ENCODE measurements at places on chromosomes 13 and 19. TPM values are rescaled to one million over a fixed set of nuclear protein-coding genes. Genes with fewer than 3 reads are reported as not detected.

GRCh38 chr13:54185785-54186184 lies 1157.2 kb downstream of the OLFM4 start:
- no peak for DNase-seq

Gene CYP2A6
- total RNA-seq, result not detected

- DNase-seq, result no peak
Measured at GRCh38 chr13:94309576-94309975, 169.9 kb downstream of the DCT start.

DNA sequence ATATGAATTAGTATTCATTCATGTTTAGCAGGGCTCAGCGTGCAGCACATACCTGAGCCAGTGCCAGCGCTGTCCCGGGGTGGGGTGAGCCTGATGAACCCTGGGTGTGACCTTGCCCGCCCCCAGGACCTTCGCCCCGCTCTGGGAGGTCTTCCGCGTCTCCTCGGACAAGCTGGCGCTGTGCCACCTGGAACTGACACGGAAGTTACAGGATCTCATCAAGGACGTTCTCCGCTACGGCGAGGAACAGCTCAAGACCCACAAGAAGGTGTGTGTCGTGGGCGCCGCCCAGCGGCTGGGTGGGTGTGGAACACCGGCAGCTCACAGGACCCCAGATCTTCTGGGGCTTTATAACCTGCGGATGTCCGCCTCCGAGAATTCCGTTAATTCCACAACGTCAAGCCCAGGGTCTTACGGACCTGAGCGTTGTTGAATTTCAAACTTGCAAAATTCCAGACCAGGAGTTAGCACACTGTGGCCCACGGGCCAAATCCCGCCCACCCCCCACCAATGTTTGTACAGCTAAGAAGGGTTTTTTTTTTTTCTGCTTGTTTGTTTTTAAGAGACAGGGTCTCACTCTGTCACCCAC lies 15.4 kb downstream of the FCHO1 start:
- DNase-seq, result peak; percentile 78

- DNase-seq, result no peak
Measured at GRCh38 chr19:56333506-56333905, 18.9 kb upstream of the ZSCAN5A start.

DNA sequence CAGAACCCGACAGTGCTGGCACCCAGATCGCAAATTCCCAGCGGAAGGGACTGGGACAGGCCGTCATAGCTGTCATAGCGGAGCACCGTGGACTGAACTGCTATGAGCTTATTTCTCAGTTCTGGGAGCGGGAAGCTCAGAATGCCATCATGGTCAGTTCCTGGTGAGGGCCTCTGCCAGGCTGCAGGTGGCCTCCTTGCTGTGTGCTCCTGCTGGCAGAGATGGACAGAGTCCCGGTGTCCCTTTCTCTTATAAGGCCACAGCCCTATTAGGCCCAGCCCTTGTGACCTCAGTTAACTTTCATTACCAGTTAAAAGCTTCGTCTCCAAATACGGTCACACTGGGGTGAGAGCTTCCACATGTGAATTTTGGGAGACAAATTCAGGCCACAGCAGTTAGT lies 4.6 kb downstream of the ZNF444 start:
- no peak for DNase-seq

Gene FCER2
- total RNA-seq, result not detected

Gene ZNF546
- 2.3 TPM for total RNA-seq

Gene TUBA3C
- total RNA-seq, result not detected

DNA sequence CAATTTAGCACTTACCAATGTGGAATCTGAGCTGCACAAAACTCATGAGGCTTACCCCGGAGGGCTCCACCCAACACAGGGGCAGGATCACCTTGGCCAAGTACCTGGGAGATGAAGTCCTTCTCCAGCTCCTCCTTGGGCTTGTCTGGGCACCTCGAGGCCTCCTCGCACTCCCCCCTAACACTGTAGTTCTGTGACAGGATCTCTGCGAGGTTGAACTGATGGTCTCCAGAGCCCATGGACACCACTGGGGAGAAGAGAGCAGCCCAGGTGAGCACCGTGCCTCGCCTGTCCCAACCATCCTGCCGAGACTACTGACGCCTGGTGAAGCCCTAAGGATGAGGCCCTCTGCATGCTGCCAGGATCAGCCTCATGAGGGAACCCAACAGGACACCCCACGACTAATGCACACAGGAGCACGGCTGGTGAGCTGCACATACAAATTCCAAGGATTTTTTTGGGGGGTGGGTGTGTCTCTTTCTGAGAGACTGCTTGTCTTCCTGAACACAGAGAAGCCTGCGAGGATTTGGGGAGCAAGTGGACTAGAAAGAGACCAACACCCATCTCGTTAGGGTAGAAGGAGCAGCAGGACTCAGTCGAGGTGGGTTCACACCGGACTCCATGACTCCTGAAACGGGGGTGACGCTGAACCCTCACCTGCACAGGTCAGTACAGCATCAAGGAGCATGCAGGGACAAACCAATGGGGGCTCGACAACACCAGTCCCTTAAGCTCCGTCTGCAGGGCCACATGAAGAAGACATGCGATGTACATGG lies 10.1 kb downstream of the MIER2 start:
- peak; percentile 41 for DNase-seq

Gene PBX4
- total RNA-seq, result 4.0 TPM

Gene ADM5
- total RNA-seq, result 1.8 TPM

Gene DDA1
- 17.9 TPM for total RNA-seq

GRCh38 chr13:44810061-44810840 lies 179.0 kb downstream of the NUFIP1 start:
- DNase-seq, result no peak

DNA sequence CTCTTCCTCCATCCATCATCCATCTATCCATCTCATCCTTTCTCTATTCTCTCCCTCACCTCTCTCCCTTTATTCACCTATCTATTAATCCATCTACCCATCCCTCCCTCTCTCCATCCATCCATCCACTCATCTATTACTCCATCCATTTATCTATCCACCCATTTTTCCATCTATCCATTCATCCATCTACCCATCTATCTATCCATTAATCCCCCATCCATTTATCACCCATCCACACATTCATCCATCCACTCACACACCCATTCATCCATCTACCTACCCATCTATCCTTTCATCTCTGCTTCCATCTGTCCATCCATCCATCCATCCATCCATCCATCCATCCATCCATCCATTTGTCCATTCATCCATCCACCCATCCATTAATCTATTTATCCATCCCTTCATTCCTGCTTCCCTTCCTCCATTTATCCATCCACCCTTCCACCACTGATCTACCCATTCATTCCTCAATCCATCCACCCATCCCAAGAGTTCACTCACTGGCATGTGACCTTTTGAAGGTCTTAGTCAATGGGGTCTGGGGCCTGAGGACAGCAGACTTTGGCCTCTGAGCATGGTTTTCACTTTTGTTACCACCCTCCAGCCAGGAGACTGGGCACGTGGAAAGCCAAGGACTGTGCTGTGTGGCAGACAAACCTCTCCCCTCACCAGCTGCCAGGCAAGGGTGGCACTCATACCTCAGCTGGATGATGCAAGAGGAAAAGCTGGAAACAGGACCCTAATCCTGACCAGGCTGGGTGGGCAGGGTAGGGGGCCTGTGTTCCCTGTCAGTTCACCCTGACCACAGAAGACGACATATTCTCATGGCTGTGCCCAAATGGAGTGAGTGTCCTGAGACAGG lies 126.7 kb downstream of the URI1 start:
- DNase-seq, result peak; percentile 42

Gene SMIM17
- total RNA-seq, result not detected

All from suprapubic skin (tissue), 4 donors.